ENCODE measurements at places on chromosomes 12 and 14. TPM values are rescaled to one million over a fixed set of nuclear protein-coding genes. Genes with fewer than 3 reads are reported as not detected.

RPL10L gene
- total RNA-seq: 9.6 TPM

OR10P1 gene
- not detected for total RNA-seq

SLC2A13 gene
- 33.2 TPM for total RNA-seq

GPRC5A gene
- total RNA-seq: 463 TPM

DERA gene
- 74.9 TPM for total RNA-seq
